Activated CD4-positive, alpha-beta T cell treated with anti-CD3 and anti-CD28 coated beads, Interleukin-2, amount 10 ng/mL, durations not matched to agents 7 days and 5 days (primary cell): ENCODE measurements at places on chromosomes 2 and 18.
A peak's percentile ranks its signal among the peaks of the same experiment; 100 is the strongest.

DNA sequence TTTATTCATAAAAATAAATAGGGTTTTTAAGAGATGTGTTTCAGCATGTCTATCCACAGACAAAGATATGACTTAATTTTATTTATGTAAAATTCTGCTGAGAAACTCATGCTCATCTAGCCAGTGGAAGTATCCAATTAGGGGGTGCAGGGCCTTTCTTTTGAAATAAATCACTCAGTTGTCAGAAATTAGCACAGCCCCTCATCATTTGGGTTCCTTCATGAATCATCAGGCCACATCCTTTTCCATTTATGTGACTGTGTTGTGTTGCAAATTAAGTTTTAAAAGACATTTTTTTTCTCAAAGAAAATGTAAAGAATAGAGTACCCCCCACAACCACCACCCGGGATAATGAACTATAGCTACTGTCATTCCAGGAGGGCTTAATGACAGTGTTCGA lies 185.8 kb downstream of the NRP2 start:
- DNase-seq, result no peak

GRCh38 chr2:137262594-137262993 lies 497.2 kb downstream of the THSD7B start:
- DNase-seq, result no peak

GRCh38 chr2:191253476-191253875 lies 8.3 kb downstream of the MYO1B start:
- DNase-seq, result no peak

DNA sequence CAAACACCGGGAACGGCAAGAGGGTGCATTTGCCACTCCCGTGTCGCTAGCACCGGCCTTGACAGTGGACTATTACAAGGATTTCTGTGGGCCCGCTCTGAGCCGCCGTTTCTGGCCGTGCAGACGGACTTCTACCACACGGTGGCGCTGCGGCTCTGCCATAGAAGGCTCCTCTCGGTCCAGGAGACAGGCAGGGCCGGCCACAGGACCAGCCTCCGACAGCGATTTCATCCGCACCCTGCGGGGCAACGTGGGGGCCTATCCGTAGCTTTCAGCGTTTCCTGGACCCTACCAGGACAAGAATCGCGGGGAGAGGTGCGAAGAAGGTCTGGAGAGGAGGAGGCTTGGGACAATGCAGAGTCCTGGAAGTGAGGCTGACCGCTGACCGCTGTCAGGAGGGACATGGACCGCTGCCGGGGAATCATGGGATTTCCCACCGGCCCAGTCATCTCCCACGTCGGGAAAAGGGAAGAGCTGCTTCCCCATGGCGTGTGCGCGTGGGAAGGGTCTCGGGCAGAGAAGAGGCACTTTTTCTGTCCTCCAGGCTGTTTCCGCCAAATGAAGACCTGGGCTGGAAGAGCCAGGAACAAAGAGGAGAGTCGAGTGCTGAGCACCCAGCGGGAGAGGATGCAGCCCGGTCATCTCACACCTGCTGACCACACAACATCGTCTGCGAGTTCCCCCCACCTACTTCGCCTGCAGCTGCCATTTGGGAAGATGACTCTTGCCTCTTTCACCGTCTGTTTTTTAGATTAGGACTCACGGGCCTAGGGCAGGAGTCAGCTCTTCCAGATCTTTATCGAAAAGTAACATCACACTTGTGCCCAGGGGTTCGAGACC lies 35.5 kb upstream of the HAAO start:
- DNase-seq, result peak; percentile 80

DNA sequence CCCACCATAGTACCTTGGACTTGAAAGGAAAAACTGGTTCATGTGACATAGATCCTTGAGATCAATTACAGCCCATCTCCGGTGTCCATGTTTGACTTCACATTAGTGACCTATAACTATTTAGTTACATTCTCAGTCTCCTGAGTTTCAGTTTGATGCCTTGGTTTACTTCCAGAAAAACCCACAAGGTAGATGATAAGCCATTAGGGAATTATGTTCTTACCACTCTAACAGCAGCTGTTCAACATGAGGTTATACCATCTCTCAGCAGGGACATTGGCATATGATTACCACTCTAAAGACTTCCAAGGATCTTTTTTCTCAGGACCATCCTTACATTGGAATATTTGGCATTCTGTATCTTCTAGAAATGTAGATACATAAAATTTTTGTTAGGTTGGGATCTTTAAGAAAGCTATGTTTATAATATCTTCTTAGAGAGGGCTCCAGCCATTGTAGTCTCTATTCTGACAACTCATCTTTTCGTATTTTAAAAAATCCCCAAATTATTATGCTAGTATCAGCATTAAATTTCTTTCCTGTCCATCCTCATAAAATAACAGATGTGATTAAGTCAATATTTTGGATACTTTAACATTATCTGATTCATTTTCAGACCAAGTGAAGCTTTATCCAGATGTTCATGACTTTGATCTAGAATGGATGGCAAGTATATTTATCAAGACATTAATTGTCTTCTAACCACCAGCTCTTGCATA lies 258.9 kb downstream of the RDH14 start:
- no peak for DNase-seq

GRCh38 chr2:235740821-235741220 lies 247.0 kb downstream of the AGAP1 start:
- no peak for DNase-seq

GRCh38 chr18:9260388-9261380 lies 73.9 kb upstream of the TWSG1 start:
- DNase-seq, result no peak

GRCh38 chr2:206277503-206277902 lies 3.0 kb downstream of the ZDBF2 start:
- DNase-seq, result no peak

GRCh38 chr2:56768973-56769372 lies 585.2 kb downstream of the CCDC85A start:
- no peak for DNase-seq

- no peak for DNase-seq
Observed at GRCh38 chr2:196314780-196315179, 143.4 kb upstream of the STK17B start.
